Fibroblast of upper back skin (primary cell): ENCODE measurements at places on chromosomes 16 and 17.

- DNase-seq: no peak
Observed at GRCh38 chr17:58081646-58082340, 1.4 kb upstream of the DYNLL2 start.

GRCh38 chr16:29994600-29995323 lies 655 bp downstream of the HIRIP3 start:
- DNase-seq: peak; percentile 28

DNA sequence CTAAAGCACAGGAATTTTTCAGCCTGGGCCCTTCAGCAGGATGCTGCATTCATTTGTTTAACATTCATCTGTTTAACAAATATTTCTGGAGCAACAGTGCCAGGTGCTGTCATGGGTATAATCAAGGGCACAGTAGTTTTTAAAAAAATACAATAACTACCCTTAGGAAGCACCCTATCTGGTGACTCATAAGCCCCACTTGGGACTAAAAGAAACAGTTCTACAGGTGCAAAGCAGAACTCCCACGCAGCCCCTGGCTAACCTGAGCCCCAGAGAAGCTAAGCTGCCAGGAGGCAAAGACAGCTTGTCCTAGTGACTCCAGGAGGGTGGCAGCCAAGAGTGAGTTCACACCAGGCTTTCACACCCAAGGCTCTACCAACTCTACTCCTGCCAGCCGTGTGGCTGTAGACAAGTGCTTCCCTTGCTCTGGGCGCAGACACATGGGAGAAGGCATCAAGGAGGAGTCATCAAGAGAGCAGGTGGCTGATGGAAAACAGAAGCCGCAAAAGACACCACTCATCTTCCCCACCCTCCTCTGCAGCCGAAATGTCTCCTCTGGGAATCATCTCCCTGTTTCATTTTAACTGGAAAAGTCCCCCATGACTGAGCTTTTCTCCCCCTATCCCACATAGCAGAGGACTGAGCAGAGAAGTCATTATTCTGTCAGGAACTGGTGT lies 14.4 kb downstream of the CUEDC1 start:
- no peak for DNase-seq

DNA sequence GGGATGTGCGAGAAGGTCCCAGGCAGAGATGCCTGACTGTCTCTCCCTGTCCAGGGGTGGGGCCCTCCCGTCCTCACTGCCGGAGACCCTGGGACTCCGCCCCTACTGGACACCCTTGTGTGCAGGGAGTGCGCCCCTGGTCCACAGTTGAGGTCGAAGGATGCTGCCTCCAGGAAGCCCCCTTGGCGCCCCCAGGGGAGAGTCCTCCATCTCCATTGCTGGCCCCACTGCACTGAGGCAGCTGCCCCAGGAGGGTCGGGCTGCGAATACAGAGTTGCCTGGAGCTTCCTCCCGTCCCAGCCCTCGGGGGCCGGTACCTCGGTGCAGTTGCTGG lies 26.6 kb downstream of the CTU2 start:
- no peak for DNase-seq

GRCh38 chr16:84949772-84950436 lies 61.4 kb downstream of the ZDHHC7 start:
- no peak for DNase-seq

DNA sequence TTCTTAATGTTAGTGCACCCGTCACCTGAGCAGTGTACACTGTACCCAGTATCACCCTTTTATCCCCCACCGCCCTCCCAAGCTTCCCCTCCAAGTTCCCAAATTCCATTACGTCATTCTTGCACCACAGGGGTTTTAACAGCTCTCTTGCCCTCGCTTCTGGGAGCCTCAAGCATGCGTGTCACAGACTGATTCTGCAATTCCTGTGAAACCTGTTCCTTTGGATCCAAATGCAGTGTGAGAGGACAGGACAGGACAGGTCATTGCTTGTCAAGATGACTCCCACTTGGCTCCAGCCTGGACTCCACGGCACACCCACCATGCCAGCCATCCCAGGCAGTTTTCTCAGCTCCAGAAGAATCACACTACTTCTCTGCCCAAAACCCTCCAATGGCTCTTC lies 44.1 kb downstream of the CYB5D2 start:
- DNase-seq: no peak

GRCh38 chr16:84650062-84650991 lies 2.0 kb downstream of the KLHL36 start:
- peak; percentile 82 for DNase-seq
